NCI-H510A (cell line): ENCODE measurements at places on chromosomes 1 and 21.

DNA sequence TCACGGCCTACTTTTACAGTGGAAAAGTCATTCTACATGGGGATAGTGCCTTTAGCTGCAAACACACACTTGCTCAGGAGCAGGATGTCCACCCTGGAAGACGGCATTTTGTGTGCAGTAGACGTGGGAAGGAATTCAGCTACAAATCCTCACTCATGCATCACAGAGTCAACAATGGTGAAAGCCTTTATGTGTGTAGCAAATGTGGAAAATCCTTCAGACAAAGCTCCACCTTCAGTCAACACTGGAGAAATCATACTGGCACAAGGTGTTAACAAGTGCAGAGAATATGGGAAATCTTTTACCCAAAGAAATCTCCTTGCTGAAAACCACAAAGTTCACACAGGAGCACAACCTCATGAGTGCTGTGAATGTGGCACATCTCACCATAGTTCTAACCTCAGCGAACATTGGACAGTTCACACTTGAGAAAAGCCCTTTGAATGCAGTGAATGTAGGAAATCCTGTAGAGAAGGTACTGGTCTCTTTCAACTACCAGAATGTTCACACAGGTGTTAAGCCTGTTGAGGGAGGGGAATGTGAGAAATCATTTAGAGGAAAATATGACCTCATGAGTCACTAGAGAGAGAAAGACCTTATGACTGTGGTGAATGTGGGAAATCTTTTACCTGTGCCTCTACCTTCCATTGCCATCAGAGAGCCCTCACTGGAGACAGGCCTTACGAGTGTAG is 101.8 kb downstream of the PTGS2 start:
- no peak for DNase-seq

- DNase-seq = no peak
These were observed 3.8 kb upstream of the NPHP4 start for GRCh38 chr1:5995871-5996630.

- no peak for DNase-seq
These were observed 394.4 kb upstream of the CHRM3 start for GRCh38 chr1:238991765-238992495.

GRCh38 chr1:164930241-164930640 is 371.3 kb downstream of the PBX1 start:
- no peak for DNase-seq

DNA sequence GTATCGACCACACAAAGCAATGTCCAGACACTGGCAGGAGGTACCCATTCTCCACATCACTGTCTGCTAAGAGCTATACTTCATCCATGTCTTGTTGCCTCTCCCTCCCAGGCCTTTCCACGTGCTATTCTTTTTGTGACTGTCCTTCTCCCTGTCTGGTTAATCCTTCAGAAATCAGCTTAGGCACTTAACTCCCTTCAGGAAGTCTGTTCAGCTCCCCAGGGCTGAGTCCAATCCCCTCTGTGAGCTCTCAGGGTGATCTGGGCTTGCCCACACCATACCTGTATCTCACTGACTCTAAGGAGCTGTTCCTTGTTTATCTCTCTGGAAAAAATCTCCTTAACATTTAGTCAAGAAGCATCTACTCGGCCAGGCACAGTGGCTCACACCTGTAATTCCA is 69.4 kb downstream of the NID1 start:
- no peak for DNase-seq

DNA sequence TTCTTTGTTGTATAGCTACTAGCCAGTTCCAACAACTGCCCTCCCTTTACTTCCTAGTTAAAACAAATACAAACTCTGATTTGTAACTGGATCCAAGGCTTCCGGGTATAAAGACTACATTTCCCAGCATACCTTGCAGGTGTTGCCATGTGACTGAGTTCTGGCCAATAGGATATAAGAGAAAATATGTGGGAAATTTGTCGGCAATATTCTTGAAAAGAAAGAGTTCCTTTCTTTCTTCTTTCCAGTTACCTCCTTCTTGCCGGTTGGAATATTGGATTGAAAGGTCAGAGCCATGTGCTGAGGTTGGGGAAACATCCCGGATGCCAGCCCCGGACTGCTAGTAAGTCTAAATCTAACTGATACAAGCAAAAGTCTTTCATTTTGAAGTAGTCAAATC is 23.0 kb upstream of the ZBTB40 start:
- DNase-seq = no peak

GRCh38 chr21:46179708-46180078 is 4.6 kb downstream of the SPATC1L start:
- DNase-seq = no peak

- no peak for DNase-seq
These were observed 12.4 kb upstream of the EDARADD start for GRCh38 chr1:236381565-236382158.

DNA sequence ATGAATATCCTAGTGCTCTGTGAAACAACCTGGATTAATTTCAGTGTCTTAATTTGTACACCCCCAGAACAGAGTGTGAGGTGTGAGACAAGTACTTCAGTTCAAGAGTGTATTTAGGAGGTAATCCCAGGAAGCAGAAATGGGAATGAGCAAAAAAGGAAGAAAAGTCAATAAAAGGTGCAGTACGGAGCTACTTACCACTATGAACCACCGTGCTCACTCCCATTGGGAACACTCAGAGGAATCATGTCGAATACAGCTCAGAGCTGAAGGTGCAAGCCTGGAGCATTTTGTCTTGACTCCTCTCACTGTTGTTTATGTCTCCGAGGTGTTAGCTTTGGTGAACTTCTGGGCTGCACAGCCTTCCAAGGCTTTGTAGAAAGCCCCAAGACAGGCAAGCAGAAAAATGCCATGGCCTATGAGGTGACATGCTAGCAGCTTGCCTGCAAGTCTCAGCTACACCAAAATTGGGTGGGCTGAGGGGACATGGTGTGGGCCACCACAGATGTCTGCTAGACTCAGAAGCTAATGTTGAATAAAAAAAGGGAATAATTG is 7.4 kb upstream of the SVBP start:
- no peak for DNase-seq

DNA sequence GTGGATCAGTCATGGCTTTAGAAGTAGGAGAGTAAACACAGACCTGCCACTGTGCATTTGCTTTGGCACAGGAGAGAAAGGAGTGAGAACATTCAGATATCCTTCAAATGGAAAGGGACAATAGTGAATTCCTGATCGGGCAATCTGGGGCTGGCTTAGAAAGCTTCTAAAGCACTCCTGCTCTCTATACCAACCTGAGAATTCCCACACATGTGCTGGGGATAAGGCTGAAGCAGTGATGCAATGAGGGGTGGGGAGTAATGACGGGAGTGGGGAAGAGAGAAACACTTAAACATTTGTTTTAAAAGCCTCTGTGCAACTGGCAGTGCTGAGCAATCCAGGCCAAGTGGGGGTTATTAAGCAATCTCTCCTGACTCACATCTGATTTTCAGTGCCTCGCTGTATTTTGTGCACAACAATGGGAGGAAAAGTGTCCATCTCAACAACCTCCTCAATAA is 108.8 kb downstream of the KIAA0319L start:
- DNase-seq = no peak

DNA sequence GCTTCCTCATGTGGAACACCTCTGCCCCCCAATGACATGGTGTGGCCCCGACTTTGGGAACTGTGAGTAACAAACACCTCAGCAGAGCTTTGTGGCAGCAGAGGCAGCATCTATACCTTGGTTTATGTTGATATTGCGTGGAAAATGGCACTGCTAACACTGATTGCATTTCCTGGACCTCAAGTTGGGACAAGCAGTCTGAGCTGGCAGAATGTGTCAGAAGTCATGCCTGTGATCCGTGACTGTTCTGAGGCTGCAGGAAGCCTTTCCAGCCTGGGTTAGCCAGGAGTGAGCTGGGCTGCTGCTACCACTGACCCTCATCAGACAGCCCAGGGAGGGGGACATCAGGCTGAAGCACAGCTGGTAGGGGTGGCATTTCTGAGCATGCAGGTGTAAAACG is 268.5 kb downstream of the KCNJ6 start:
- DNase-seq = no peak

DNA sequence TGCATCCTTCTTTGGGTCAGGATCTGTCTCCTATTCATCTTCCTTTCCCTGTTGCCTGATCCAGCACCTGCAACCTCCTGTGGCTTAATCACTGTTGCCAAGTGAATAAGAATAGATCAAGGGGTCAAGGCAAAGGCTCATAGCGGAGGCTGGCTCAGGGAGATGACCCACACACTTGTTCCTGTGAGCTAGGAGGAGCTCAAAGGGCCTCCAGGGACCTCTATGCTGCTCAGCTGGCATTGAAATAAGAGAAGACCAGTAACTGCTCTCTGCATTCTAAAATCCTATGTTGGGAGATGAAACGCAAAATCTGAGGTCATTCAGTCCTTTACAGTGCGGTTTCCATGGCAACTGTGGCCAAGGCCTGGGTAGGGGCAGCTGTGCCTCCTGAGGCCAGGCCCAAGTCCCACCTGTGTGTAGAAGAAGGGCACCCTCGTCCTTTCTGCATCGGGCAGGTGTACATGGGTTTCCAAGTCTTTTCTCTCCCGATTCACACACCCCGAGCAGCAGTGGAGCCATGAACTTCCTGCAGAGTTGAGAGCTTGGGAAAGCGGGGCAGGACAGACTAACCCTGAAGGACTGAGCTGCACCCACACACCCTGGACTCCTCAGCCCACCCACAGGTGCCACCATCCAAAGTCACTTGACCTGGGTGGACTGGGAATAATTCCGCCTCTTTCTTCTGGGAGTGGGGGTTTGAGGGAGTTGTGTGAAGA is 27.8 kb upstream of the STUM start:
- DNase-seq = no peak

GRCh38 chr1:22556391-22557104 is 6.7 kb upstream of the EPHA8 start:
- DNase-seq = no peak
